ENCODE measurements at places on chromosomes 1 and 21. TPM values are rescaled to one million over a fixed set of nuclear protein-coding genes. Genes with fewer than 3 reads are reported as not detected.

DNA sequence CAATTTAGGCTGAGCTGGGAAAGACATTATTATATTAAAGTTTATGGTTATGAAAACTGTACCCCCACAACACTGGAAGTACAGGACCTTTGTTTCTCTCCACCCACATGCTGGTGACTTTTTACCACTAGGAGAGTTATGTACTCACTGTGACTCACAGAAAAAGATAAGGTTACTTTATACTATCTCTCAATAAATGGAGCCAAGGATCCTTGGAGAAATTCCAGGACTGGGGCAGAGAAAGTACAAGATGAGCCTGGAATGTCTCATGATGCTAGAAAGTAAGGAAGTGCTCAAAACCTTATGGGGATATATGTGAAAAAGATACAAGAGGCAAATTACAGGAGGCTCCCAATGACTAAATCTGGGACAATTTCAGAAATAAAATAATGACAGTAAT lies 63.9 kb upstream of the C1orf105 start:
- peak overlapping the region; percentile 13 for H3K27ac ChIP-seq
- H3K36me3 ChIP-seq, result no peaks in the 10 kb centered on the region
- DNase-seq, result no peak
- peaks cover 54% of the 10 kb centered on the region for H3K4me1 ChIP-seq

DNA sequence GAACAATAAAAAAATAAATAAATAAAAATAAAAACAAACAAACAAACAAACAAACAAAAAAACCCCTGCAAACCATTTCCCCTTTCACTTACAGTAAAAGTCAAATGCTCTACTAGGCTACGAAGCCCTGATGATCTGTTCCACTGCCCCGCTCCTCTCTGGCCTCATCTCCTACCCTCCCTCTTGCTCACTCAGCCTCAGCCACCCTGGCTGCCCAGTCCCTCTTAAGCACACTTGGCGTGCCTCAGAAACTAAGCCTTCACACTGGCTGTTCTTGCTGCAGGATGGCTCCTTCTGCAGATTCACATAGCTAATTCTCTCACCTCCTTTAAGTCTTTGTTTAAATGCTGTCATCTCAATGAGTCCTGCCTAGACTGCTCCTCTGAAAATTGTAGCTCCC lies 30.8 kb upstream of the UHMK1 start:
- no peaks in the 10 kb centered on the region for H3K36me3 ChIP-seq
- no peaks in the 10 kb centered on the region for H3K4me1 ChIP-seq
- H3K27ac ChIP-seq, result no peak overlapping the region
- no peak overlapping the region for H3K4me3 ChIP-seq

- H3K36me3 ChIP-seq, result no peaks in the 10 kb centered on the region
- H3K27me3 ChIP-seq, result no peaks in the 10 kb centered on the region
- no peak overlapping the region for H3K27ac ChIP-seq
- DNase-seq, result no peak
- no peak overlapping the region for H3K4me3 ChIP-seq
These were observed 527.3 kb downstream of the PLPP3 start for GRCh38 chr1:56052041-56052440.

The S100A3 gene
- 2.7 TPM for total RNA-seq

The LRRC53 gene
- total RNA-seq, result not detected

Data from tibial nerve (tissue), 4 donors.